ENCODE measurements at places on chromosomes 7 and 10.

GRCh38 chr10:33012306-33012705, 54.3 kb upstream of the ITGB1 start:
- H3K36me3 ChIP-seq = no peaks in the 10 kb centered on the region
- peaks cover 25% of the 10 kb centered on the region for H3K4me1 ChIP-seq
- H3K27ac ChIP-seq = no peak overlapping the region
- no peaks in the 10 kb centered on the region for H3K27me3 ChIP-seq
- H3K4me3 ChIP-seq = no peak overlapping the region

- no peak overlapping the region for H3K27ac ChIP-seq
- H3K27me3 ChIP-seq = no peaks in the 10 kb centered on the region
- no peak overlapping the region for H3K4me3 ChIP-seq
- no peaks in the 10 kb centered on the region for H3K4me1 ChIP-seq
- H3K36me3 ChIP-seq = peaks cover 91% of the 10 kb centered on the region
Measured at GRCh38 chr7:155766966-155767916, 45.0 kb downstream of the SHH start.

- DNase-seq = no peak
- no peaks in the 10 kb centered on the region for H3K4me1 ChIP-seq
- no peaks in the 10 kb centered on the region for H3K27me3 ChIP-seq
- H3K36me3 ChIP-seq = no peaks in the 10 kb centered on the region
Measured at GRCh38 chr10:4138146-4138721, 353.2 kb upstream of the KLF6 start.

DNA sequence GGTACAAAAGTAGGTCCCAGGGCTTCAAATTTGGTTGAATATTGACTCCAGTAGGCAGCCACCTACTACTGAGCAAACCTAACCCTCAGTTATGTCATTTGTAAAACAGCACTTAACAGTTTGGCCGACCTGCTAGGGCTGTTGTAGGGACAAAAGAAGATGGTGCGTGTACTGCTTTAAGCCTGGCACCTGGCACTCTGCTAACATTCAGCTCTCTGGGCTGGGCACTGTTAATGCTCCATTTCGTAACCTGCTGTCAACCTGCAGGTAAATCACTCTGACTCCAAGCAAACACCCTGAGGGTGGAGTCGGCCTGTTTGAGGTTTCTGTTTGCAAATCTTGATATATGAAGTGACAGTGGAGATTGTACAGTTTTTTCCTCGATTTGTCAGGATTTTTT, 7.2 kb downstream of the ZKSCAN1 start:
- H3K27ac ChIP-seq = peak overlapping the region; percentile 28
- H3K27me3 ChIP-seq = no peaks in the 10 kb centered on the region
- H3K4me3 ChIP-seq = no peak overlapping the region
- peaks cover 78% of the 10 kb centered on the region for H3K4me1 ChIP-seq
- peaks cover 58% of the 10 kb centered on the region for H3K36me3 ChIP-seq

- H3K27me3 ChIP-seq = 0 out of 3 replicates have a peak, but pooled peaks cover 3% of the 10 kb centered on the region
- no peak overlapping the region for H3K27ac ChIP-seq
- no peaks in the 10 kb centered on the region for H3K36me3 ChIP-seq
- H3K4me3 ChIP-seq = no peak overlapping the region
- DNase-seq = no peak
Measured at GRCh38 chr10:8273749-8274148, 219.3 kb downstream of the GATA3 start.

DNA sequence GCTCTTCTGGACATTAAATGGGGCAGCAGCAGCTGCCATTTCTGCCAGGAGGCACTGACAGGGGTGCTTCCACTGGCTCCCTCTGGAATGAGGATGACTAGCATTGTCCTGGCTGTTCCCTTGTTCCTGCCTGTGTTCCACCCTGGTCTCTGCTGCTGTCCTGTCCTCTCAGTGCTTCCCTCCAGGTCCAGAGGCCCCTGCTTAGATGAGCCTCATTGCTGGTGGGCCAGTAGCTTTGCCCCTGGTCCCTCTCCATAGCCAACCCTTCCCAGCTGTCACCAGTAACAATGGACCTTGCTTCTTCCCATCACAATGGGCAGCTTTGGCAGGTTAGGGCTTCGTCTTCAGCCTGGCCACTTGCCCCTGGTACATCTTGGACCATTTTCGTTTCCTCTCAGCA, 561.1 kb downstream of the TCERG1L start:
- no peaks in the 10 kb centered on the region for H3K36me3 ChIP-seq
- no peak overlapping the region for H3K4me3 ChIP-seq
- H3K27me3 ChIP-seq = peaks cover 11% of the 10 kb centered on the region

DNA sequence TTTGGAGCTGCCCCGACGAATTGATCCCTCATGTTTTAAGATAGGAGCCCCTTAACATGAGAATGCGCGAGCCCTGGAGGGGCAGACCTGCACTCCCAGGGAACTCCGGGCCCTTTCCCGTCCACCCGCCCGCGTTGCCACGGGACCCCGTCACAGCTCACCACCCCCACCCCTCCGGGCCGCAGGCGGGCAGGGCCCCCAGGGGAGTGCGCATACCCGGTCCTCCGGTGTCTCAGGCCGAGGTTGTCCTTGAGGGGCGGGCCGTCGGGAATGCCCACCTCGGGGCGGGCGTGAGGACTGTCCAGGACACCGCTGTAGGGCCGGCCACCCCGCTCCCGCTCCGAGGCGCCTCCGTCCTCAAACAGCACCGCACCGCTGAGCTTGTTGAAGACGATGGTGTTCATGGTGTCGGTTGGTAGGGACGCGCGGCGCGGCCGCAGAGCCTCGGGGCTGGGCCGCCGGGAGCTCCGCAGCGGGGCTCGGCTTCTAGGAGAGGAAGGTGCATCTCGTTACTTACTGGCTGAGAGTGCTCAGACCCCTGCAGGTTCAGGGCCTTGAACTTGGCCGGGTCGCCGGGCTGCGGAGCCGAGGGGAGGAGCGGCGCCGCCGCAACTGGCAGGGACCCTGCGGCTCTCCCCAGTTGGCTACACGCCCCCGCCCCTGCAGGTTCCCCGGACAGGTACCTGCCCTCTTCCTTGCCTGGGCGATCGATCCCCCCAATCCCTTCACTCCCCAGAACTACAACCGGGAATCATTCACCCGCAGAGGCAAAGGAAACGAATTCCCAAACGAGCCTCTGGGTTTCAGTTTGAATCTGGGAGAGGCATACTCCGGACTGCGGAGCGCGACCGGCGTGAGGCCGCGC, 2.4 kb downstream of the MKX start:
- H3K4me1 ChIP-seq = peaks cover 20% of the 10 kb centered on the region
- H3K36me3 ChIP-seq = no peaks in the 10 kb centered on the region
- DNase-seq = no peak
- peaks cover 36% of the 10 kb centered on the region for H3K27me3 ChIP-seq
- H3K27ac ChIP-seq = no peak overlapping the region

GRCh38 chr10:101135141-101136006, 4.3 kb downstream of the TLX1 start:
- no peaks in the 10 kb centered on the region for H3K36me3 ChIP-seq
- DNase-seq = no peak
- H3K27me3 ChIP-seq = peaks cover 19% of the 10 kb centered on the region

DNA sequence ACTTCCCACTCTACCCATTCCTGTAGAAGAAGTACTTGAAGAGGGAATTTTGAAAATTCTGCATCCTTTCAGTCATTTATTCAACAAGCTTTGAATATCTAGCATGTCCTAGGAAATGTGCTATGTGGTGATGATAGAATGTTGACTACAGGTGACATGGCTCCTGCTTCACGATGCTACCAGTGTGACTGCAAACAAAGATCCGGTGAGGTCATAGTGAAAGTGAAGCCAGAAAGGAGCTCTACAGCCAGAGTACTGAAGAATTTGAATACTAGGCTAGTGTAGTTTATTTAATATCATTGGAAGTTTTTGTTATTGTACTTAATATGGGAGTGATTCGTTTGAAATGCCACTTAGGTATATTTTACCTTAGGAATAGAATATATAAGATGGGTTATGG, 348.1 kb downstream of the TFEC start:
- H3K27ac ChIP-seq = no peak overlapping the region
- H3K4me1 ChIP-seq = peaks cover 20% of the 10 kb centered on the region
- H3K27me3 ChIP-seq = no peaks in the 10 kb centered on the region
- H3K4me3 ChIP-seq = no peak overlapping the region
- no peak for DNase-seq
- H3K36me3 ChIP-seq = no peaks in the 10 kb centered on the region

- H3K27me3 ChIP-seq = peaks cover 39% of the 10 kb centered on the region
- H3K27ac ChIP-seq = no peak overlapping the region
- H3K36me3 ChIP-seq = no peaks in the 10 kb centered on the region
- peaks cover 13% of the 10 kb centered on the region for H3K4me1 ChIP-seq
- DNase-seq = no peak
Measured at GRCh38 chr7:151819866-151820265, 57.0 kb downstream of the PRKAG2 start.

GRCh38 chr10:3624367-3624766, 160.6 kb downstream of the KLF6 start:
- H3K36me3 ChIP-seq = no peaks in the 10 kb centered on the region
- H3K27me3 ChIP-seq = no peaks in the 10 kb centered on the region
- H3K4me1 ChIP-seq = no peaks in the 10 kb centered on the region
- DNase-seq = no peak
- no peak overlapping the region for H3K27ac ChIP-seq
- H3K4me3 ChIP-seq = no peak overlapping the region
